Fibroblast of villous mesenchyme (primary cell): ENCODE measurements at places on chromosomes 13 and 19. TPM values are rescaled to one million over a fixed set of nuclear protein-coding genes. Genes with fewer than 3 reads are reported as not detected.

DNA sequence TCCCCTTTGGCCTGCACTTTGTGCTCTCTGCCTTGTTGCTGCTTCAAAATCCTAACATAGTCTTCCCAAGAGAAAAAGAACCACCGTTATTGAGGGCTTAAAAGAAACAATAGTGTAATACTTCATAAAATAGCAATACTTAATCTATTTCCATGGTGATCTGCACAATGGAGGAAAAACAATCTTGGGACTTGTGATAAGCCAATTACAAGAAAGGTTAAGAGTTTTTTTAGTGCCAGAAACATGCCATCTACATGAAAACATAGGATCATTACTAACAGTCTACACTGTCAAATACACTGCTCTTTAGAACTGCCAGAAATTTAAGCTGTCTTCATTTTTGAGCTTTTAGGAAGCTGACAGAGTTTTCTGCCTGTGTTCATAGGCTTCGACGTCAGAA lies 54.1 kb upstream of the MAB21L1 start:
- no peak for DNase-seq

GRCh38 chr19:51477344-51477743 lies 995 bp upstream of the CEACAM18 start:
- DNase-seq = no peak

- DNase-seq = peak; percentile 64
Observed at GRCh38 chr13:77893066-77893465, 25.6 kb downstream of the EDNRB start.

DNA sequence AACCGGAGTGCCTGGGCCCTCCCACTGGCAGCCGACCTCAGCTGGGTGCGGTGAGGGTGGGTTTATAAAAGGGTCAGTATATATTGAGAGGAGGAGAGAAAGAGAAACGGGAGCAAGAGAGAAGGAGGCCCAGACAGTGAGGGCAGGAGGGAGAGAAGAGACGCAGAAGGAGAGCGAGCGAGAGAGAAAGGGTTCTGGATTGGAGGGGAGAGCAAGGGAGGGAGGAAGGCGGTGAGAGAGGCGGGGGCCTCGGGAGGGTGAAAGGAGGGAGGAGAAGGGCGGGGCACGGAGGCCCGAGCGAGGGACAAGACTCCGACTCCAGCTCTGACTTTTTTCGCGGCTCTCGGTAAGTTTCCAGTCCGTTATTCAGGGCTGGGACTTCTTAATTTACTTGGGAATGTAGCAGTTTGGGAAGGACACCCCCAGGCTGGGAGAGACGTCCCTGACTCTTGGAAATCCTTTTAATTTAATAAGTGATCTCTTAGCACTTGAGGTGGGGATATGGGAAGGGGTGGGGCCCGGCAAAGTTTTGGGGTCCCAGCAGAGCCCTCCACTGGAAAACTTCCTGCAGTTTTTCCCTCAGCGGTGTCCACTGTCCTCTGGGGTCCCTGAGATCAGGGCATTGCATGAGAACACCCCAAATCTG lies at the start of gene EMP3:
TSS of gene EMP3 (plus strand) at position 288 of the 646 bp plus-strand sequence. CDS start 1,293 bp downstream, outside the sequence.
- peak; percentile 95 for DNase-seq

Gene ERFL
- total RNA-seq = under 0.01 TPM in 1 of 2 replicates, not detected in the other

Gene SNRPD2
- total RNA-seq = 191 and 217 TPM in 2 replicates

Gene IZUMO4
- 1.3 TPM in 2 replicates for total RNA-seq
